NCI-H1930 (cell line): ENCODE measurements at places on chromosomes 3 and 15.

- no peak for DNase-seq
These were observed 9.8 kb downstream of the SELENOS start for GRCh38 chr15:101267320-101268104.

GRCh38 chr3:113573728-113574127, 41.4 kb downstream of the SIDT1 start:
- DNase-seq = no peak

DNA sequence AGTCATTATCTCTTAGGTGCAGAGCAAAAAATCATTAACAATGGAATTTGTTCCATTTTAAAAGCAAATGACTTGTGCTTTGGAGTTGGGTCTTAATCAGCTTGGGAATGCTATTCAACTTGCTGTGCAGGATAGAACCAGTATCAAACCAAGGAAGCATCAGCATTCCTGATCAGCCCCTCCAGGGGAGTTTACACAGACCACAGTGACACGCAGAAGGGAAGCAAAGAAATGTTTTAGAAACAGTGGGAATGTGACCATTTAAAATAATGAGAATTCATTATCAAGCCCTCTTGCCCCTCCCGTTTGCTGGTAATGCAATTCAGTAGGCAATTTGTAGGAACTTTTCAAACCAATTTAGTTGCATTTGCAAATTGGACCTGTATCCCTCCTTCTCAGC, 155.1 kb downstream of the LRTM1 start:
- DNase-seq = no peak

- no peak for DNase-seq
These were observed 128.5 kb upstream of the GAP43 start for GRCh38 chr3:115494826-115495225.

GRCh38 chr15:45794712-45795439, 160.0 kb downstream of the SQOR start:
- DNase-seq = no peak

DNA sequence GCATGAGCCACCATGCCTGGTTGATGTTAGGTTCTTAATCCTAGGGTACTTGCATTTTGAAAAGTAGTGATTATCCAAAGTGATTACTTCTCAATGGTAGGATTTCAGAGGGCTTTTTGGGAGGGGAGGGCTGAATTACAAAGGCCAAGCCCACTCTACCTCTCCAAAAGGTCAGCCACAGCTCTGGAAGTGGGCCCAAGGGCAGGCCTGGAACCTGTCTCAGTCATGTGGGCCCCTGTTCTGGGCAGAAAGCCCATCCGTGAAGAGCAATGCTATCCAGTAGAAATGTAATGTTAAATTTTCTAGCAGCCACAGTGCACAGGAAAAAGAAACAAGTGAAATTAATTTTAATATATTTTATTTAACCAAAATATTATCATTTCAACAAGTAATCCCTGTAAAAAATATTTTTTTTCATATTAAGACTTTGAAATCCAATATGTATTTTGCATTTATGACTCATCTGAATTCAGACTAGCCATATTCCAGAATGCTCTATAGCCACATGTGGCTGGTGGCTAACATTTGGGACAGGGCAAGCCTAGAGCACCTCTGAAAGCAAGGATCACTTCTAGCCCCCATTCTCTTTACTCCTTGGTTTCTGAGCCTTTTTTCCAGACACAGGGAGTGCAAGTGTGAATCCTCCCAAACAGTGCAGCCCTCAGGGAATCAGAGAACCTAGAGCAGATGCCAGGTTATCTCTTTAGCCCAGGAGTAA, 16.8 kb downstream of the RFT1 start:
- DNase-seq = no peak

DNA sequence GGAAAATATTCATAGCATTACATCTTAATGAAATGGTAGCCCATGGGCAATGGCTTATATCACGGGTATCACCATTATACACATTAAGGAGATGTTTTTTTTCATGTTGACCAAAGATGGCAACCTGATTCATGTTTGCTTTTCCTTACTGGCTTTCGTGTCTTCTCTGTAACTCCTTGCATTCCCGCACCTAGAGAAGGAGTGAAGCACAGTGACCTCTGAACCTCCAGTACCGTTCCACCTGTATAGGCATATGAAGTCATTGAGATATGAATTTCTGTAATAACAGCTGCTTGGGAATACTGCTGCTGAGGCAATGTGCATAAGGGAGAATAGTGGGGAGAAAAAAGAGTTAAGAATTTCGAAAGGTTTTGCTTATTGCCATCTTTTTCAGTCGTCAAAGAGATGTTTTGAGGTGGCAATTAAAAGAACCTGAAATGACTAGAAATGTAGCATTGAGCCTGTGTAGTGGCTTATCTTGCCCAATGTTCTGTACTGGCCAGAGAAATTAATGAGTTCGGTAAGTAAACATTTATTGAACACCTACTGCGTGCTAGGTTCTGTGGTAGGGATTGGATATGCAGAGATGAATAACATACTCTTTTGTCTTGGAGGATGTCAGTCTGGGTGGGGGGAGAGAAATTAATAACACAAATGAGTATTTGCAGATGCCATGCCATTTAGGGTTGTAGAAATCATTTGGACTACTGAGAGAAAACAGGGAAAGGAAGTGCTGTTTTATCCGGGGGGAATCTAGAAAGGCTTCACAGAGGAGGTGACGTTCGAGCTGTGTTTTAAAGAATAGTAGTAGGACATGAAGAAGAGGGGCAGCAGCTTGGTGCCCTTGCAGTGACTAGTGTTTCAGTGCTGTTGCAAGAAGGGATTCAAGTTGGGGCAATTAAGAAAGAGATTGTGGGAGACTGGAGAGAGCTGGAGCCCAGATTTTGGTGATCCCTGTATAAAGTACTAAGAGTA, 2.5 kb downstream of the FEM1B start:
- DNase-seq = no peak

GRCh38 chr15:86865920-86866319, 786.2 kb downstream of the AGBL1 start:
- no peak for DNase-seq

DNA sequence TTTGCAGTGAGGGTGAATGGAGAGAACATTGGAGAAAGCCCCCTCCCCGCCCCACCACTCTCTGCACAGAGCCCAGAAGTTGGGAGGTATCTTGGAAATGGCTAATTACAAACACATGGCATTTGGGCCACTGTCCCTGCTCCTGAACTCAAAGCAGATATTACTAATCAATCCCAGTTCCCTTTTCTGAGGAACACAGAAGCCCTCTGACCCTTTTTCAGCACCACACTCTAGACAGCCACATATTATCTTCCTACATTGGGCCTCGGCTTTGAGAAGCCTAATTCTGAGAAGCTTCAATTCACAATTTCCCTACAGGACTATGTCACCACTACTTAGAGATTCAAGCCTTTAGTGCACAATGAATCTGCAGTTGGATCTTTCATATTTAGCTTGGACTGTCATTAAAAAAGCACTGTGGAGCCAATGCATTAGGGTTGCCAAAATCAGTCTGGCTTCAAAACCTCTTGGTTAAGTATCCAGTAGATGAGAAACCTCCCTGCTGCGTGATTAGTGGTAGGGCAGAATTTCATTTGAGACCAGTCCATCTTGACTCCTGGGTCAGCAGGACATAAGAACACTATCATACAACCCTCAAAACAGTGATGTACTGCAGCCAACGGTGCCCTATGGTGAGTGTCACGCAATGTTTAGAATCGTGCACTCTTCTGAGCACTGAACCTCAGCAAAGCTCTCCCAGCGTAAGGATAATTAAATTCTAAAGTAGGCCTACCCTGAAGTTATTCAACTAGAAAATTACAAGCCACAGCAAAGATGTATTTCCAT, 26.1 kb downstream of the MGLL start:
- DNase-seq = no peak

DNA sequence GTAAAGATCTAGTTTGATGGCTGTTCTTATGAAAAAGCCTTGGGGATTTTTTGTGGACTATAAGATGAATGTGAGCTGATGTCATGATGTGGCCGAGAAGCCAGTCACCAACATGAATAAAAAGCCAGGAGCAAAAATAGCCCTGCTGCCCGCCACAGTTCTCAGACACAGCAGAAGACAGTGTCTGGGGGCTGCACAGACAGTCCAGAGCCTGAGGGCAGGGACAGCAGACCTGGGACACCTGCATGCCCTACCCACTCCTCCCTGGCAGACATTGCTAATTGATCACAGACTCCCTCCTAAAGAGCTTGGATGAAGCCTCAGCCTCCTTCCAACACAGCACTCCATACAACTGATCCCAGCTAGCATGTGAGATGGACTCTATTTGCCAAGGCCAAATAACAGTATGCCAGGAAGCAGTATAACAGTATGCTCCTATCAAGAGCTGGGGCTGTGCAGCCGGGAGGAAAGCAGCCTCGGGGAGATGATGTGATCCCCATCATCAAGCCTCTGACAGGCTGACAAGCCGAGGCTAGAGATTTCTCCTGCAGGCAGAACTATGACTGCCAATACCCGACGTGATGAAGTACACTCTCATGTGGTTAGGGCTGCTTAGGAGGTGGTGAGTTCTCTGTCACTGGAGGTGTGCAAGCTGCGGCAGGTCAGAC, 105.4 kb upstream of the RPL32 start:
- DNase-seq = no peak

- DNase-seq = no peak
These were observed 39.3 kb upstream of the USP3 start for GRCh38 chr15:63465104-63465503.

DNA sequence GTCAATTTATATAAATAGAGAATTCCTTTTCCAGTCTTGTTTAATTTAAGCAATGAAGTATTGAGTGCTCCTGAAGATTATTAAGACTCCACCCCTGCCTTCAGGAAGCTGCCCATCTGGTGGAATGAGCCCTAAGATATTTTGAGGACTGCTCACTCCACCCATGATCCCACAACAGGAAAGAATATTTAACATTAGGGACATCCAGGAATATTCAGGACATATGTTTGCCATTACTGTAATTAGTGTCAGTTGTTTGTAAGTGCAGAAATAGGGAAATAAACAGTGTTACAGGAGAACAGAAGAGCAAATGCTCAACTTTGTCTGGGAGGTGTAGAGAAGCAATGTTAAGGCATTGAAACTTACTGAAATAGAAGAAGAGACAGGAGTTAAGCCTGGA, 375.0 kb downstream of the ROBO2 start:
- DNase-seq = no peak

DNA sequence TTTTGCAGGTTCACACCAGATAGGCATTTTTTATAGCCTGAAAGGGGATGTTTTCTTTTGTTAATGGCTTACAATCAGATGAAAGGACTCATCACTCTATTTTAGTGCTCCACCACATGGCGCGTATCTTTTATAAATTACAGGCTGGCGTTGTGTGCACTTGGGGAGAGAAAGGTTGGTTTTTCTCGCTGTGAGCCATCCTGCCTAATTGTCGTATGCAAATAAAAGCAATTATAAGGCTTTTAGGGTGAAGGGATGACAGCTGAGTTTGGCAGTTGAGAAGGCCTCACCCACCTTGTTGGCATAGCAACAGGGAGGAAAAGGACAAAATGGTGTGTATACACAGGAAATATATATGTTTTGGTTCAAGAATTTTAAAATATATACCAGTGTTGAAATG, 268.0 kb downstream of the NR2F2 start:
- DNase-seq = peak; percentile 23

DNA sequence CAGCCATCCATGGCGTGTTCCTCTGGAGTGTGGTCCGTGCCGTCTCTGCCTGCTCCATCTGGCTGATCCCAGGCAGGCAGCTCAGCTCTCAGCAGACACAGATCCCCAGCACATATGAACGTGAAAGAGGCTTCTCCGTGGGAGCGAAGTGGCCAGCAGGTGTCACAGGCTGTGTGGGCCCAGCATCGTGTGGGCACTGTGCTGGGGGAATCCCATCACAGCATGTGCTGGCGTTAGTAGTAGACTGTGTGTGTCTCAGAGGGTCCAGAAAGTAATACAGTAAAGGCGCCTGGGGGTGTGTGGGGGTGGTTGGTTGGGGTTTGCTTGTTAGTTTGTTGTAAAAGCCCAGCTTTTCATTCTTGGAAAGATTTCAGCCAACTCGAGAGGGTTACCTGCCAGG, 147.6 kb downstream of the IGF1R start:
- DNase-seq = no peak
